ENCODE measurements at places on chromosomes 16 and 17.

GRCh38 chr17:8997994-8998628, 23.2 kb upstream of the NTN1 start:
- DNase-seq = peak; percentile 54

GRCh38 chr16:58306327-58306726, 11.5 kb upstream of the PRSS54 start:
- DNase-seq = no peak

- DNase-seq = no peak
Measured at GRCh38 chr16:57527027-57527426, 9.3 kb downstream of the CCDC102A start.

- DNase-seq = no peak
Measured at GRCh38 chr17:64261417-64262145, 1.5 kb downstream of the TEX2 start.

DNA sequence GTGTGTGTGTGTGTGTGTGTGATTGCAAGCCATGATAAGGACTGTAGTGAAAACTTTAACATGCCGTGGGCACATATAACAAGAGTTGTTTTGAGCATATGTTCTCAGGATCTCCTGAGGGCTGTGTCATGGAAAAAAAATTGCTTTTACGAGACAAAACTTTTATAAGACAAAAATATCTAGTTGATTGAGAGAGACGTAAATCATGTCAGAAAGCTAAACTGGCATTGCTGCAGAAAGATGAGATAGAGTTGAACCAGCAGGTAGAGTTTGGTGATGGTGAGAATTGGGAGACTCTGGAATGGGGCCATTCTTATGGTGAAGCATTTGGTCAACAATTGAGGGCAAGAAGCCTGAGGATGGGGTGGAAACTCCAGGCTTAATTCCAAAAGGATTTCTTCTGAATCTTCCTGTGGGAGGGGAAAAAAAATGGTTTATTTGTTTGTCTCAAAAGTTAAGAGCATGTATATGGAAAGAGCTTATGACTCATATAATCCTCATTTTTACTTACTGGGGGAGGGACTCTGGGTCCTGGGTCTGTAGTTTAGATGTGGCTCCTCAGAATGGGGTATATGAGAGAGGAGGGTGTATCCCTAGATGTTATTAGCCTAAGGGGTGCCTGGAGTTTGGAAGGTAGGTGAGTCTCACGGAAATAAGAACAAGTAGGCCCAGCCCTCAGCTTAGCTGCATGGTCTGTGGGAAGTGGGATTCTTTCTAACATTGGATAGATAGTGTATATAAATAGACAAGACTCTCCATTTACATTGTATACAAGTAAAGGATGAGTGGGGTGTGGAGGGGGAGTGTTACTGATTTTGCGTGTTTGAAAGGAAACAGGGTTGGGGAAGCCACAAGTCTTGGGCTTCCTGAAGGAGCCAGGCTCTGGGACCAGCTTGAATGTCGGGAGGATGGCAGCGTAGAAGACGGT, 7.1 kb downstream of the MINK1 start:
- no peak for DNase-seq

GRCh38 chr16:26139091-26139490, 447.3 kb downstream of the HS3ST4 start:
- DNase-seq = no peak
